Fibroblast of skin of back (primary cell): ENCODE measurements at places on chromosomes 1 and 21.

DNA sequence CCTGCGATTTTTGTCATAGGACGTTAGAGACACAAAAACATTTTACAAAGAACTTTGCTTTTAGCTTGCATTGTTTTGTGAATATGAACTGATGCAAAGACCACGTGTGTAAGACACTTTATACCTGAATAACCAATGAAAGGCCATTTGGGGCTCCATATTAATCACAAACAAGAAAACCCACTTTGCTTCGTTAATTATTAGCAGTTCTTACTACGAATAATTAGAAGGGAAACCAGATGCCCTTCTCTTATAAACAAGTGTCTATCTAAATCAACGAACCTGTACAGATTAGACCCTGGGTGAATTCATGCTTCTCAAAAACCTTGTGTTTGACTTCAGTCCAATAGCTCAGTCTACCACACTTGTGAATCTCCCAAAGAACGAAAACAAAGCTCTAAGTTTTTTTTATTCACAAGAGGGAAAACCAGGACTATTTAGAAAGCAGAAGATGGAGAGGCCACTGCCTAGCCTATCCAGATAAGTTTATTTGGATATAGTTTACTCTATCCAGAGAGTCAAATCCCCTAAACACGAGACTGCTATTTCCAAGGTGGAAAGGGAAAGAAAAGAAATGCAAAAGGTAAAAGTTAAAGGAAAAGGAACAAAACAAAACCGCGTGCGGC, 897 bp downstream of the CYYR1 start:
- no peak for DNase-seq

DNA sequence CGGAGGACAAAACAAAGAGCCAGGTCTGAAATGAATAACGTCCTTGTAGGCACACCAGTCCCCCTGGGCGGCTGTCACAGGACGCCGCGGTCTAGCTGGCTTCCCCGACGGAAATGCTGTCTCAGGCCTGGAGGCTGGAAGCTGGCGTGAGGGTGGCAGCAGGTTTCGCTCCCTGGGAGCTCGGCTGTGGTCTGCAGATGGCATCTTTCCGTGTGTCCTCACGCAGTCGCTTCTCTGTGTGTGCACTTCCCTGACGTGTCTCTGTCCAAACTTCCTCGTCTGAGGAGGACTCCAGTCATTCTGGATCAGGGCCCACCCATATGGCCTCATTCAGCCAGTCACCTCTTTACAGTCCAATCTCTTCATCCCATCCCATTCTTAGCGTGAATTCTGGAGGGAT, 14.2 kb downstream of the TNFRSF14 start:
- DNase-seq: no peak

GRCh38 chr1:197663162-197663953, 111.9 kb downstream of the DENND1B start:
- no peak for DNase-seq

DNA sequence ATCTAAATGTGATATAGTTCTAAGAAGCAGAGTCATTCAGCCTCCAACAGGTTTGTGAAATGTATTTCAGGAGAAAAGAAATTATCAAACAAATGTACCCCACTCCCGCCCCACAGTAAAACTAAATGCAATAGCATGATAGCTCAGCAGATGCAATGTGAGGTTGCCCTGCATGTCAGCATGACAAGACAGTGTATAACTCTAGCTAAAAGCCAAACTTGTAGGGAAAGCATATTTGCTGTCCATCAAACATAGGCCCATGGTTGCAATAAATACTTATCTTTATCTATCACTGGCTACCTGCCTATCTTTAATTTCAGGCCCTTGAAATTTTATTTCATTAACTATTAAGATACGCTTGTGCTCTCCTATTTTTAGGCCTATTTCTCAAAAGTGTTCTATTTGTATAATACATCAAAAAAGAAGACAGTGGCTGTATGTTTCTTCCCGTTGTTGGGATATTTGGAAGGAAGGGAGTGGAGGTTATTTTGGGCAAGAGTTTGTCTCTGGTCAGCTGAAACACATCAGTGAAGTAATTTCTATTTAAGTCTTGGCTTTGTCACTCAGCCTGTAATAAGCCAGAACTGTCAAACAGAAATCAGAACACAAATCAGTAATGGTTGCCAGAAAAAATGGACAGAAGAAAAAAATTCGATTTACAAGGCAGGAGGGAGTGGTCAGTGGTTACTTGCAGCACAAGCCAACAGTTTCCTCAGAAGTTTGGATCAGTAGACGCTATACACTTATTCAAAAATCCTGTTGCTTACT, 307.4 kb upstream of the ADGRL2 start:
- DNase-seq: no peak

DNA sequence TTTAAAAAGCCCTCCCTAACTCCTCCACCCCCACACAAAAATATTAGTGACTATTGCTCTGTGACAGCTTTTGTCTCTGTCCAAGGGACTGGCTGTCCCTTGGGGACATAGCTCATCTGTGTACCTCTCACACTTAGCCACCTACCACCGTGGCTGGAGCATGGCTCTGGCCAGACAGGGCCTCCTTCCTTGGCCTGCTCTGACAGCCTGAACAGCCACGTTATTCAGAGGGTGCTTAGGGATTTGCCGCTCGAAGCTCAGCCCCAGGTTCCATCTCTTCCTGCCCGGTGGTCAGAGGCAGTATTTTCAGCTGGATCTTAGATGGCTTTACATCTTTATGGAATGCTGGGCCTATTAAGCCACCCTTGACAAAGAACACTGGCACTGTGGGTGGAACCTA, 6.1 kb upstream of the CELSR2 start:
- DNase-seq: no peak

GRCh38 chr1:13487143-13487868, 26.5 kb downstream of the LRRC38 start:
- no peak for DNase-seq

- DNase-seq: no peak
Observed at GRCh38 chr1:29355375-29355774, 119.1 kb downstream of the PTPRU start.

GRCh38 chr21:44449473-44450363, 5.6 kb upstream of the LRRC3 start:
- DNase-seq: no peak

- peak; percentile 91 for DNase-seq
Observed at GRCh38 chr1:172383536-172383935, 36.9 kb upstream of the C1orf105 start.

DNA sequence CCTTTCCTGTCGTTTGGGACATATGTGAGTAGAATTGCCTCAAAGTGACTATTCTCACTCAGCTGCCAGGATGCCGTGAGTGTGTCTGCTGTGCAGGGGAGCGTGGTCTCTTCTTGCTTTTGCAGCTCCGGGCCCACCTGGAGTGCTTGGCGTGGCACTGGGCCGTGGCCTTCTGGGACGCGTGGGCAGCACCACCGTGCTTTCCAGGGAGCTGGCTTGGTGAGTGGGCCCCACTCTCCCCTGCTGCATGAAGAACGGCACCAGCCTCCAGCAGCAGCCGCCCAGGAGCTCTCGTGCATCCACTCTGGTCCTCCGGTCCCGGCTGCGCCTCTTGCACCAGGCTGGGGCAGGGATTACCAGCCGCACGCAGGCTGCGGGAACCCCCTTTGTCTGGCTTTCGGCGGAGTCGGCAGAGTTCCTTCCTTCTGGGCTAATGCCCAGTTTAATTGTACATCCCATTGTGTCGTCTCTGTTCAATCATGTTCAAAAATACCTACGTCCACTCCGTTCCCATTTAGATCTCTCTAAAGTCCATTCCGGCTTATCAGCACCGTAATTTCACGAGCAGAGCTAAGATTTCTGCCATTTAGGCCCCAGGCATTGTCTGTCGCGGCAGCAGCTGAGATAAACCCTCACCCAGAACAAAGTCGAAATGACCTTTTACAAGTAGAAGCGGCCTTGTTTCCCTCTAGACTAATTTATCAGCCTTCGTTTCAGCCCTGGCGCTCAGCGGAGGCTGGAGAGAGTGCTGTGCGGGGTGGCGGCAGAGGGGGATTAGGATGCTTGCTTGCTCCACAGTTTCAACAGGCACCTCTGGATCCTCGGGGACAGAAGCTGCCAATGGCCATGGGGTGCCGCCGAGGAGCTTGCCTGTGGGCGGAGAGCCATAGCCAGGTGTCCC, 129.6 kb downstream of the PRDM16 start:
- DNase-seq: no peak

GRCh38 chr21:37398697-37399096, 32.1 kb downstream of the DYRK1A start:
- no peak for DNase-seq

- DNase-seq: peak; percentile 41
Observed at GRCh38 chr1:185045814-185046492, 595 bp downstream of the RNF2 start.

GRCh38 chr1:77322061-77322900, 40.5 kb downstream of the AK5 start:
- DNase-seq: peak; percentile 90

GRCh38 chr1:4711416-4712275, 57.2 kb downstream of the AJAP1 start:
- DNase-seq: no peak

- DNase-seq: no peak
Observed at GRCh38 chr1:169588785-169589485, 2.7 kb upstream of the F5 start.

GRCh38 chr1:162857850-162858249, 3.1 kb downstream of the CCDC190 start:
- DNase-seq: peak; percentile 82

GRCh38 chr1:25590096-25590824, 26.3 kb upstream of the MAN1C1 start:
- no peak for DNase-seq

- DNase-seq: peak; percentile 18
Observed at GRCh38 chr1:227068883-227069282, 128.8 kb downstream of the COQ8A start.

DNA sequence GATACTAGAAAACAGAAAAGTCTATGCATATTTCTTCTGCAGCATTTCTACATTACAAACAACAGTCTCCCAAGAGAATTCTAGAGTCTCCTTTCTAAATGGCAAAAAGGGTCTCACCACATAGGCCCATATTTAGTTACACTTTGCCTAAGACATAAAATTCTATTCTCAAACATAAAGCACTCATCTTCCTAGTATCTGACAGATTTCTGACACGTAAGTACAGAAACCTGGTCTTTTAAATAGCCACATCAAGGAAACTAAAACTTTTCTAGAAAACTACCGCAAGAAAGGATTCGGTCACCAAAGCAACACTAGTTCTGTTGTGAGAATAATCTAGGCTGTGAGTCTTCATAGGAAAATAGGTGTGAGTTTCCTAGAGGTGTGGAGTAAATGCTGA, 33.6 kb upstream of the CTSK start:
- no peak for DNase-seq

DNA sequence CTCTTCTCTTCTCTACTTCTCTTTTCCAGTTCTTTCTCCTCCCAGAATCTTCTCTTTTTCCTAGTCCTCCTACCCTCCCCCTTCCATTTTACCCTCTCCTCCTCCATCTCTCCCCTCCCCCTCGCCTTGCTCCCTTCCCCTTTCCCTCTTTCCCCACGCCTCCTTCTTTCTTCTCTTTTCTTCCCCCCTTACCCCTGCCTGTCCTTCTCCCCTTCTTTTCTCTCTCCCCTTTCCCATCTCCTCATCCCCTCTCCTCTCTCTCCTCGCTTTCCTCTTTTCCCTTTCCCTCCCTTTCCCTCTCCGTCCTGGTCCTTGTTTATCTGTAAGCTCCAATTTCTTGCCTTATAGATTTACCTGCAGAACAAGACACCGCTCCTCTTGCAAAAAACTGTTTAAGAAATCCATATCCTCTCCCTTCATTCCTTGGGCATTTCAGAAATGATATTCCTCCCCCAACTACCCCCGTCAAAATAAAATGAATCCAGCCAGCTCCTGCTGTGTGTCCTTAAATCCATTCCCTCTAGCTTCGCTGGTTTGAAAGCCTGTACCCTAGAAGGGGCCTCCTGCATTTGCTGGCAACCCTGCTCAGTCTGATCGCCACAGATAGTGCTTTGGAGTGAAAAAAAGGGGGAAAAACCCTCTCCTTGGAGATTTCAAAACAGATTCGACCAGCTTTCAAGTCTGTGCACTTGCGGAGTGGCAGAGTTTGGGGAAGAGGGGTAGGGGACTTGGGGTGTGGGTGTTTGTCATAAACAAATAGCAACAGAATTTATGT, 89.4 kb downstream of the PAPPA2 start:
- no peak for DNase-seq

DNA sequence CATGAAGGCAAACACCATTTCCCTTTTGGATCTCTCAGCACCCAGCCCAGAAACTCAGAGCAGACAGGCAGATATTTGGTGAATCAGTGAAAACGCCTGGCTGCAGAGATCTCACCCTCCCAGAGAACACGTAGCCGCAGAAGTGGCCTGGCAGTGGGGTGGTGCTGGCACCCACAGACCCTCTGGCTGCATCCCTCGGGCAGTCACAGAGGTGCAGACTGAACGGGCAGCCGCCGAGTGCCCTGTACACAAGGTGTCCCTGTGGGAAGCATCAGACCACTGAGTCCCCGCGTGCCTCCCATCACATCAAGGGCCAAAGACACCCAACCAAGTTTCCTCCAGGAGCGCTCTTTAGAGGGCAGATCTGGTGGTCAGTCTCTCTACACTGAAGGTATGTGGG, 12.1 kb downstream of the FAM89A start:
- DNase-seq: no peak

DNA sequence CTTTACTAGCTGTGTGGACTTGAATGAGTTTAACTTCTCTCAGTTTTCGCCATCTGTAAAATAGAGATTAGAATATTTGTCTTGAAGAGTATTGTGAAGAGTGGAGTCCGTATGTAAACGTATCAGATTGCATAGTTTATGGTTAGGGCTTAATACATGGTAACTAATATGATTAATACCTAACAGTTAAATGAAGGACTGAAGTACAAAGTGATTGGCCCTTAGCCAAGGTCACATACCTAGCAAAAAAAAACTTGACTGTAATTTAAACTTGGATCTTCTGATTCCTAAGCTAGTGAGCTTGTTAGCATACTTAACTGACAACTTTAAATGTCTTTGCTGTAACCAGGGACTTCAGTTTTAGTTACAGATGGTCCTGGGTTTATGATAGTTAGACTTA, 1.9 kb downstream of the GIPC2 start:
- no peak for DNase-seq

- no peak for DNase-seq
Observed at GRCh38 chr1:2639607-2640521, 7.0 kb upstream of the MMEL1 start.

GRCh38 chr1:56187405-56187804, 392.0 kb downstream of the PLPP3 start:
- DNase-seq: no peak

DNA sequence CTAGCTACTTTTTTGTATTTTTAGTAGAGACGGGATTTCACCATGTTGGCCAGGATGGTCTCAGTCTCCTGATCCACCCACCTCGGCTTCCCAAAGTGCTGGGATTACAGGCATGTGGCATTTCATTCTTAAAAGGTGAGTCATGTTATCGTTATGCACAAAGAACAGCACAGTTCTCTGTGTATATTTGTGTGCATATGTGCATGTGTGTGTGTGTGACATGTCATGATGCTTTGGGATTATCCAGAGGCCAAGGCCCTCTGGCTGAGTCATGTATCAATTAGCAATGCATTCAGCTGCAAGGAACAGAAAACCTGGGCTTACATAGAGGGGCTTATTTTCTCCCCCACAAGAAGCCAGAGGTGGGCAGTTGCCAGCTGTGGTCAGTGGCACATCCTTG, 301.7 kb upstream of the KAZN start:
- DNase-seq: peak; percentile 32

GRCh38 chr1:212366901-212367300, 47.8 kb downstream of the PACC1 start:
- peak; percentile 24 for DNase-seq

- no peak for DNase-seq
Observed at GRCh38 chr1:228687587-228687986, 47.7 kb upstream of the RHOU start.
